ENCODE measurements at places on chromosomes 7 and 10.

DNA sequence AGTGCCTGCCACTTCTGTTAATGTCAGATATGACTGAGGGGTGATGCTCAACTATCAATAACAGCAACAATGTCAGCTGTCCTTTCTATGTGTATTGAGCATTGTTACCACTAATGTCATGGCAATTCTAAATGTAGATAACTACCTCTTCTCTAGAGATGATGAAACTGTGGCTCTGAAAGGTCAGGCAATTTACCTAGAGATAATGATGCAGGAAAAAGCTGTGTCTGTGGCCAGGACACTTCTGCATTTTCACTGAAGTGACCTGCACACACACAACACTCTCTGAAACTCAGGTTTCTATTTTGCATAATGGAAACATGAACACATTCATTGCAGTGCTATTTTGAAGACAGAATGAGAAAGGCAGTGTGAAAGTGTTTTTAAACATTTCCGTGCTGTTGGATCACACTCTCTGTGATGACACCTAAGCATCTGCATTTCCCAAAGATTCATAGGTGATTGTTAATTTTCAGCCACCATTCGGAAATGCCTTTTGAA lies 148.2 kb downstream of the KCND2 start:
- H3K27me3 ChIP-seq = no peaks in the 10 kb centered on the region
- H3K4me1 ChIP-seq = no peaks in the 10 kb centered on the region
- H3K27ac ChIP-seq = no peak overlapping the region
- no peaks in the 10 kb centered on the region for H3K36me3 ChIP-seq
- H3K4me3 ChIP-seq = no peak overlapping the region
- no peak for DNase-seq

- no peaks in the 10 kb centered on the region for H3K36me3 ChIP-seq
- H3K4me1 ChIP-seq = peaks cover 15% of the 10 kb centered on the region
- no peak overlapping the region for H3K4me3 ChIP-seq
- H3K27ac ChIP-seq = no peak overlapping the region
- H3K27me3 ChIP-seq = no peaks in the 10 kb centered on the region
Measured at GRCh38 chr7:148209643-148210190, 380.8 kb upstream of the C7orf33 start.

DNA sequence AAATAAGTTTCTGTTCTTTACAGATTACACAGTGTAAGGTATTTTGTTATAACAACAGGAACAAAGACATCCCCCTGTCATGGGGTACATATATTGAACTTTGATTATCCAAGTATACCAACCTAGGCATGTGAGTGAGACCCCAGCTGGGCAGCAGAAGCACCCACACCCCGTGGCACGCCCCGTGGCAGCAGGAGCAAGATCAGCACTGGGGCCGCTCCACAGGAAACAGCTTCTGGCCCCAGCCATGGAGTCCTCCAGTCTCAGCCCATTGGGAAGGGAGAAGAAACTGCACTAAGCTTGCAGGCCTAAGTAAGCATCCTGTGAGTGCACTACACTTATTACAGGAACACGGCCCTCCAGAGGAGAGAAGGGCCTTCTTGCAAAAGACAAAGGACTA lies 24.2 kb upstream of the TMEM72 start:
- H3K36me3 ChIP-seq = no peaks in the 10 kb centered on the region
- H3K4me1 ChIP-seq = no peaks in the 10 kb centered on the region
- no peak for DNase-seq
- H3K4me3 ChIP-seq = no peak overlapping the region

- H3K4me1 ChIP-seq = no peaks in the 10 kb centered on the region
- H3K27ac ChIP-seq = no peak overlapping the region
- no peak for DNase-seq
- H3K27me3 ChIP-seq = no peaks in the 10 kb centered on the region
Measured at GRCh38 chr10:113214331-113214730, 264.3 kb downstream of the TCF7L2 start.

GRCh38 chr10:105347487-105347886 lies 706.4 kb downstream of the SORCS3 start:
- H3K4me3 ChIP-seq = no peak overlapping the region
- no peaks in the 10 kb centered on the region for H3K36me3 ChIP-seq
- no peaks in the 10 kb centered on the region for H3K4me1 ChIP-seq
- no peaks in the 10 kb centered on the region for H3K27me3 ChIP-seq
- DNase-seq = no peak

DNA sequence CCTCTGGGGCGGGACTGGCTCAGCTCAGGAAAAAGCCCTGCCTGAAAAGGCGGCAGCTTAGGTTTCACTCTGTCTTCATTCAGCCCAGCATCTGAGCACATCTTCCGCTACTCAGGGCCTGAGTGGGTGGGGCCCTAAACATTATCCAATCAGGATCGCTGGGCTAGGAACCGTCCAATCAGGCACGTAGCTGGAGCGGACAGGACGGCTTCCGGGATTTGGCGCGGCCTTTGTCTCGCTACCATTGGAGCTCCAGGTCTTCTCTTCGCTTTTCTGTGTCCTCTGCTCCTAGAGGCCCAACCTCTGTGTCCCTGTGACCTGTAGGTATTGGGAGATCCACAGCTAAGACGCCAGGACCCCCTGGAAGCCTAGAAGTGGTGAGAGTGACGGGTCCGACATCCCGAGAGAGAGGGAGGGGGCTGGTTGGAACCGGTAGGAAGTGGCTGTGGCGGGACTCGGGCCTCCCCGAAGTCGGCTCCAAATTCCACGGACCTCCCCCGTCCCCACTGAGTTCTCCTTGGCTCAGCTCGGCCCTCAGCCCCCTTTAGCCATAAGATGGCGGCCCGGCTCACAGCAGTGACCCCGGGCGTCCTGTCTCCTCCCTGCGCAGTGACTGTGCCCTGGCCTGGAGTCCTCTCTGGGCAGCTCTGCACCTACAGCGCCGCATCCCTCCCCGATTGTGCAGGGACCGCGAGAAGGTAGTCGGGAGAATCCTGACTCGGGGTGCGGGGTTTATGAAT lies 99.1 kb downstream of the ZNF680 start:
- H3K27ac ChIP-seq = no peak overlapping the region
- H3K27me3 ChIP-seq = no peaks in the 10 kb centered on the region
- peak overlapping the region; percentile 64 for H3K4me3 ChIP-seq
- H3K36me3 ChIP-seq = no peaks in the 10 kb centered on the region

All from esophagus muscularis mucosa (tissue), 4 donors.